ENCODE measurements at places on chromosomes 3 and 15. TPM values are rescaled to one million over a fixed set of nuclear protein-coding genes. Genes with fewer than 3 reads are reported as not detected.

The PP2D1 gene
- total RNA-seq: not detected

The LRRC31 gene
- total RNA-seq: not detected

The TRPM1 gene
- not detected for total RNA-seq

The PPARG gene
- total RNA-seq: 19.4 TPM

Measured in NCI-H460 (cell line).